DMS79 treated with DMSO at 0.1 percent for 48 hours (cell line): ENCODE measurements at places on chromosomes 6 and 20.

GRCh38 chr6:39812853-39813533 lies 20.8 kb downstream of the DAAM2 start:
- peak; percentile 78 for DNase-seq

DNA sequence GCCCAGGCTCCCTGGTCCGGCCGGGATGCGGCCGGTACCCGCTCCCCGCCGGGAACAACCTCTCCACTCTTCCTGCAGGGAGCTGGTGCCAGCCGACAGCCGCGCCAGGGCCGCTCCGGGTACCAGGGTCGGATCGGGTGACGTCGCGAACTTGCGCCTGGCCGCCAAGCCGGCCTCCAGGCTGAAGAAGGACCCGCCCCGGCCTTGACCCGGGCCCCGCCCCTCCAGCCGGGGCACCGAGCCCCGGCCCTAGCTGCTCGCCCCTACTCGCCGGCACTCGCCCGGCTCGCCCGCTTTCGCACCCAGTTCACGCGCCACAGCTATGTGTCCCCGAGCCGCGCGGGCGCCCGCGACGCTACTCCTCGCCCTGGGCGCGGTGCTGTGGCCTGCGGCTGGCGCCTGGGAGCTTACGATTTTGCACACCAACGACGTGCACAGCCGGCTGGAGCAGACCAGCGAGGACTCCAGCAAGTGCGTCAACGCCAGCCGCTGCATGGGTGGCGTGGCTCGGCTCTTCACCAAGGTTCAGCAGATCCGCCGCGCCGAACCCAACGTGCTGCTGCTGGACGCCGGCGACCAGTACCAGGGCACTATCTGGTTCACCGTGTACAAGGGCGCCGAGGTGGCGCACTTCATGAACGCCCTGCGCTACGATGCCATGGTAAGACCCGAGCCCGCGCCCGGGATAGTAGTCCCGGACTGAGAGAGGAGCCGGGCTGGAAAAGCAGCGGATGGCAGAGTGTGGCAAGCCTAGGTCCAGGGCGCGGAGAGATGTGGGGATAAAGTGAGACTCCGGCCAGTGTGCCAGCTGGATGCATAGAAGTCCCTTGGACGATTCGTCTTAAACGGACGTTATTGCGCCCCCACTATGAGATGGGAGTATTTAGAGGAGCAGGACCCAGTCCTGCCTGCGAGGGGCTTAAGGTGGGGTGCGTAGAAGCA lies at the start of gene NT5E:
TSS of gene NT5E (plus strand) at position 266 of the 942 bp plus-strand sequence. CDS start at position 323, 57 bp downstream.
- DNase-seq, result peak; percentile 8

- no peak for DNase-seq
These were observed 56.6 kb upstream of the RREB1 start for GRCh38 chr6:7050872-7051779.

- no peak for DNase-seq
These were observed 67.4 kb upstream of the BHLHE23 start for GRCh38 chr20:63074182-63074581.

- DNase-seq, result no peak
These were observed 40.5 kb downstream of the SCP2D1 start for GRCh38 chr20:18853946-18854646.

- no peak for DNase-seq
These were observed 1.4 kb downstream of the SENP6 start for GRCh38 chr6:75603106-75603420.

DNA sequence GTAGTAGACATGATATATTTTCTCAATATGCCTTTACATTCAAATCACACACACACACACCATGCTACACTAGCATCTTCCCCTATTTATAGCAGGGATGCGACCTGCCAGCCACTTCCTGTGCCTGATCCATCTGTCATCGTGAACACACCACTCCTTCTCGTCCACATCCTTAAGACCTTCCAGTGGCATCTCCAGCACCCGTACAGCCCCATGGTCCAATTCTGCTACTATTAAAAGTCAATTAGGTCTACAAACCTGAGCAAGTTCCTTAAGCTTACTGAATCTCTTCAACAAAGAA lies 54.5 kb downstream of the KIF16B start:
- DNase-seq, result no peak

GRCh38 chr6:127904160-127904559 lies 3.3 kb upstream of the THEMIS start:
- no peak for DNase-seq

- DNase-seq, result no peak
These were observed 56.6 kb upstream of the SAMHD1 start for GRCh38 chr20:37007898-37008649.

GRCh38 chr6:115811541-115811940 lies 249.2 kb downstream of the FRK start:
- DNase-seq, result no peak

- DNase-seq, result peak; percentile 81
These were observed 206.4 kb upstream of the HDDC2 start for GRCh38 chr6:125507987-125508655.

DNA sequence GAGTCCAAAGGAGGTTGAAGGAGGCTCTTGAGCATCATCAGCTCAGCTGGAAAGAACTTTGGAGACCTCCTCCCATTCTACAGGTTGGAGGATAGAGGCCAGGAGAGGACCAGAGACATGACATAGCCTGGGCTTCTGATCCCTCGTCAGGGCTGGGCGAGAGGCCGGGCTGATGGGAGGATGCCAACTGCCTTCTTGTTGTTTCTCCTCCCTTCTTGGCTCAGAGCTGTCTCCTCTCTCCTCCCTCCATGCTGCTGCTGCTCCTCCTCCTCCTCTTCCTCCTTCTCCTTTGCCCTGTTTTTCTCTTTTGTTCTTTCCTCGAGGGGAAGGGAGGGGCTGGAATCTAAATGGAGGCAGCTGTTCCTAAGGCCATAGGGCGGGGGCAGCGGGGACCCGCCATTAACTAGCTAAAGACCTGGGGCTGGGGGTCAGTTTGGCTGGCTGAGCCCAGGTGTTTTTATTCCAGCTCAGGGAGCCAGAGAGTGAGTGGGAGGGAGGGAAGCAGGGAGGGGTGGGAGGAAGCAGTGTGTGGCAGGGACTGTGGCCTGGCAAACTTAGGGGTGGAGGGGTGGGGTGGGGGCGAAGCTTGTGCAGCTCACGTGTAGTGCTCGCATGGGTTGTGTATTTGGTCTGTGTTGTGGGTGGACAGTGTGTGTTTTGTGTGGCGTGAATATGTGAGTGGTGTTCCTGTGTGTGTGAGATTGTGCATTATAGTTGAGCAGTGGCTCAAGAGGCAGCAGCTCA lies 84.8 kb downstream of the CD40 start:
- no peak for DNase-seq

DNA sequence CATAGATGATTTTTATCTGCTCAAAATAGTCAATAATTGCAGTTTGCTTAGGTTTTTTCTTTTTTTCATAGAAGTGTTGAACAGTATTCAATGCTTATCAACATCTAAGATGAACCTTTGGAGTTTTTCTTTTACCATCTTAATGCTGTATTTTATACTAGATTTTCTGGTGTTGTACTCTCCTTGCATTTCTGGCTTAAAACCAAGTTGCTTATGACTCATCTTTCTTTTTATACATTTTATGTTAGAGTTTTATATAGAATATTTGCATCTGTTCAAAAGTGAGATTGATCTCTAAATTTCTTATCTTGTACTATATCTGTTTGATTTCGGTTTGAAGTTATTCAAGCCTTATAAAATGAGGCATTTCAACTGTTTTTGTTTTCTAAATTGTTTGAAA lies 232.5 kb downstream of the RFPL4B start:
- DNase-seq, result no peak

DNA sequence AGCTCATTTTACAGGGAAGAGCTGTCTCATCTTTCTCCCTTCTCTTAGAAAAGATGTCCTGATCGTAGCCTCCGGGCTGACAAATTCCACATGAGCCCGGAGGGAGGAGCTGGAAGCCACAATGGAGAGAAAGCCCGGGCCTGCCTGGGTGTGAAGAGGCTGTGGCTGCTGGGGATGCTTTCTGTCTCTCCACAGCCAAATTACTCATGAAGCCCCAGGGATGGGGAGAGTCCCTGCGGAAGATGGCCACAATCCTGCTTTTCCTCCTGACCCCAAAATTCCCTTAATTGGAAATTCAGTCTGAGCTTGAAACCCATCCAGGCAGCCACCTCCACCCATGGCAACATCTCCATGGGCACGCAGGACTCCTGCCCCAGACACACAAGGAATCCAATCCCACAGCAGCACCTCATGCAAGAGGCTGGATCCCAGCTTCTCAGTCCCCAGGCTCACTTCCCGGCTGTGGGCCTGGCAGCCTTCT lies 32.4 kb downstream of the JPH2 start:
- DNase-seq, result no peak

DNA sequence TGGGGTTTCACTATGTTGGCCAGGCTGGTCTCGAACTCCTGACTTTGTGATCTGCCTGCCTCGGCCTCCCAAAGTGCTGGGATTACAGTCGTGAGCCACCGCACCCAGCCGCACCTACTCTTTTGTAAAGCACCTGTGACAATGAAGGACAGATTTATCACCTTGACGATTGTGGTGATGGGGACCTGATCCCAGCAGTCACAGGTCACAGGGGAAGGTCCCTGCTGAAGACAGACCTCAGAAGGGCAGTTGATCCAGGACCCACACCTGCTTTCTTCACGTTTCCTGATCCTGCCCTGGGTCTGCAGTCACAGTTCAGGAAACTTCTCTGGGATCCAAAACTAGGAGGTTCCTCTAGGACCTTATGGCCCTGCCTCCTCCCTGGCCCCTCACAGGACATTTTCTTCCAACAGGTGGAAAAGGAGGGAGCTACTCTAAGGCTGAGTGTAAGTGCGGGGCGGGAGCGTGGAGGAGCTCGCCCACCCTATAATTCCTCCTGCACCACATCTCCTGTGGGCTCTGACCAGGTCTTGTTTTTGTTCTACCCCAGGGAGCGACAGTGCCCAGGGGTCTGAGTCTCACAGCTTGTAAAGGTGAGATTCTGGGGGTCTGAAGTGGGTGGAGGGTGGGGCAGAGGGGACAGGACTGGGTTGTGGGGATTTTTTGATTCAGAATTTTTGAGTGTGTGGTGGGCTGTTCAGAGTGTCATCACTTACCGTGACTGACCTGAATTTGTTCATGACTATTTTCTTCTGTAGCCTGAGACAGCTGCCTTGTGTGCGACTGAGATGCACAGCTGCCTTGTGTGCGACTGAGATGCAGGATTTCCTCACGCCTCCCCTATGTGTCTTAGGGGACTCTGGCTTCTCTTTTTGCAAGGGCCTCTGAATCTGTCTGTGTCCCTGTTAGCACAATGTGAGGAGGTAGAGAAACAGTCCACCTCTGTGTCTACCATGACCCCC lies 3.0 kb downstream of the HLA-E start:
- DNase-seq, result no peak

DNA sequence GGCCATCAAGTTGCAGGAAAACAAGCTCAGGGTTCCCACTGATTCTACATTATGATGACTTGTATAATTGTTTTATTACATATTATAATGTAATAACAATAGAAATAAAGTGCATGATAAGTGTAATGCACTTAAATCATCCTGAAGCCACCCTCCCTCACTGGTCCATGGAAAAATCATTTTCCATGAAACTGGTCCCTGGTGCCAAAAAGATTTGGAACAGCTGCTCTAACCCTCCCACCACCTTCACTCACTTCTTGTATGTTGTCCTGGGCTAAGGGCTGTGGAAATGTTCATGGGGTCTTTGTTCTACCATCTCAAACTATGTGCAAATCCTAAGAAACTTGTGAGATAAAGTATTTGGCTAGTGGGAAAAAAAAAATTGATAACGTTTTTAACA lies 133.8 kb downstream of the LRRC1 start:
- DNase-seq, result peak; percentile 49

- no peak for DNase-seq
These were observed 155.4 kb downstream of the SYCP2 start for GRCh38 chr20:59777814-59778575.

- no peak for DNase-seq
These were observed 45.2 kb downstream of the RANBP9 start for GRCh38 chr6:13666194-13667105.

- no peak for DNase-seq
These were observed 10.9 kb downstream of the PPIL6 start for GRCh38 chr6:109429496-109429895.

- DNase-seq, result peak; percentile 56
These were observed 4.8 kb upstream of the SRSF12 start for GRCh38 chr6:89122625-89123024.

- DNase-seq, result no peak
These were observed 202.6 kb downstream of the NFATC2 start for GRCh38 chr20:51339721-51340450.

- no peak for DNase-seq
These were observed 9.0 kb downstream of the PAK5 start for GRCh38 chr20:9829835-9830234.

DNA sequence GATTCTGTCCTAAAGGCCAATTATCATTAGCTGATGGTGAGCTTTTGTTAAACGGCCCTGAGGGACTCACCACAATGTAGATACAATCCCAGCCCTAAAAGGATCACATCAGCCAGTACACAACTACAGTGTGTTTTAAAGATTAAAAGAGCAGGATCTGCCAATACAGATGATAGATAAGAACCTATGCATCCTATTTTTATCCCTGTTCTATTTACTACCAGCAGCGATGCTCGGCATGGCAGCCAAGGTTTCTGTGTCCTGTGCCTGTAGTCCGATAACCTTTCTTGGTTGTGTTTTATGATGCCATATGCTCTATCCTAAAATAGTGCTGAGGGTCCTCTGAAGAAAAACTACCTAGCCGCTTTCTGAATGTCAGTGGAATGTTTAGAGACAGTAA lies 289.4 kb downstream of the PHACTR1 start:
- no peak for DNase-seq
